Activated CD4-positive, alpha-beta memory T cell treated with anti-CD3 and anti-CD28 coated beads, Interleukin-2, amount 10 ng/mL, durations not matched to agents 7 days and 5 days (primary cell): ENCODE measurements at places on chromosomes 2 and 18.

DNA sequence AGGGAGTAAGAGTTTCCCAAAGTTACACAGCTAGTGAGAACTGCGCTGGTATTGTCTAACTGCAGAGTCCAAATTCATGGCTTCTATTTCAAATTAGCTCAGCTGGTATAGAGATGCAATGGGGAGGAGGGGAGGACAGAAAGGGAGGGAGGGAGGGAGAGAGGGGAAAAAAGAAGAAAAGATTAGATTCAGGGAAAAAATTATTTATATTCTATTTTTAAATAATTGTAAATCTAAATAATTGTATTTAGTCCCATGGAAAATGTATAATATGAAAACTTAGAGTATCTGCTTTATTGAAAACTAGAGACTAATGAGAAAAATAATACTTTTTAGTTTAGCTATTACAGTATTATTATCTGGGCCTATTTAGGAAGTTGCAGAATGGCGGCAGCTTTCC lies 37.3 kb upstream of the VIT start:
- no peak for DNase-seq

GRCh38 chr2:208142925-208143799 lies 2.8 kb downstream of the CRYGB start:
- DNase-seq: no peak

DNA sequence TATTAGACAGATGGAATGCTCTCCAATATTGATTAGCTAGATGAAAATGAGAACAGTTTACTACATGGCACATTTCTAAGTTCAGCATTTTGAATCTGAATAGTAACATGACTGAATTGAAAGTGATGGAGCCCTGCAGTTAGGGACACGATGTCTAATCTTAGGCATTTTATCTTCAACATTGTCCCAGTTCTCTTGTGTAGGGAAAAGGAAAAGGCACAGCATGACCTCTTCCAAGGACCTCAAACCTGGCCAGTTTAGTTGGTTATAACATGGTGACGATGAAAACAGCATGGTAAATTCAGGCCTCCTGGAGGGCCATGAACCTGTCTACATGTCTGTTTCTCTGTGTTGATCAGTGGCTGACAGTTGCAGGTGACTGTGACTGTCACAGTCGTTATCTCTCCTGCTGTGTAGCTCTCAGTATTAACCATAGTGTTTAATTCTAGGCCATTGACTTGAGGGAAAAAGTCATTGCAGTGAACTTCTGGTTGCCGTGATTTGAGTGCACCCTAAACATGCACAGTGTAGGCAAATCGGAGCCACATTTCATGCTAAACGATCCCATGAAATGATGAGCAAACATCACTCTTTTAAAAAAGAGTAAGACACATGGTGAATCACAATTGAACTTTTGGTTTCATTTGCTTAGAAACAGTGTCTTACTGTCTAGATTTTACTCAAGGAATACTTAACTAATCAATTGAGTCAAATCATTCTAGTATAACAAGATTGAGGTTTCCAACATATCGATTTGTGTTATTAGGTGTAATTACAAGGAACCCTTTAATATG lies 129.7 kb downstream of the PHLPP1 start:
- peak; percentile 32 for DNase-seq

DNA sequence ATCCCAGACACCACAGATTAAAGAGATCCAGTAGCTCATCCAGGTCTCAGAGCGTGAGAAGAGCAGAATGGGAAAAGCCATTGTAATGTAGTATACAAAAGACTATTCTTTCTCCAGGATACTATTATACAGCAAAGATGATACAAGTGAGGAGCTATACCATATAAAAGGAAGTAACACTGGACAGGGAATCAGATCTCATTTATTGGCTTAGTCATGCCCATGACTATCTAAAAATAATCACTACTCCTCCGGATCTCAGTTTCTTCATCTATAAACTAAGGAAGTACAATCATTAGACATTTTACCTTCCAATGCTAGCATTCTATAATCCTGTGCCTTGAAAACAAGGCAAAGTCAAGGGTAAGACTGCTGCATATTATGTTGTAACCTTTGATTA lies 19.4 kb downstream of the KRCC1 start:
- no peak for DNase-seq

- no peak for DNase-seq
These were observed 53.0 kb upstream of the CCDC150 start for GRCh38 chr2:196586511-196586991.
